GM13977 (cell line): ENCODE measurements at places on chromosomes 7 and 10.
A peak's percentile ranks its signal among the peaks of the same experiment; 100 is the strongest.

DNA sequence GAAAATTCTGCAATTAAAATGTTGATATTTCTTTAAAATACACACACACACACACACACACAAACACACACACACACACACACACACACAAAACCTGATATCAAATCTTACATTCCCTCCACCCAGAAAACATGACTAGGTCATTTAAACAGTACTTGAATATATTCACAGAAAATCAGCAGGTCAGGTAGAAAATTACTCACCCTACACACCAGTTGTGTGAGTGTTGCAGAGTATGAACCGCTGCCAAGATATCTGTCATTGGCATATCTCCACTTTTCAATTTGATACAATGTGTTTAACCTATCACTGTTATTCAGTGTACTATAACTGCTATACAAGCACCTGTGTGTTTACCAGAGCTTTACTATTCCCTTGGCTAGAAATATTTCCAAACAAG is 283.6 kb upstream of the LRRTM3 start:
- DNase-seq: no peak

DNA sequence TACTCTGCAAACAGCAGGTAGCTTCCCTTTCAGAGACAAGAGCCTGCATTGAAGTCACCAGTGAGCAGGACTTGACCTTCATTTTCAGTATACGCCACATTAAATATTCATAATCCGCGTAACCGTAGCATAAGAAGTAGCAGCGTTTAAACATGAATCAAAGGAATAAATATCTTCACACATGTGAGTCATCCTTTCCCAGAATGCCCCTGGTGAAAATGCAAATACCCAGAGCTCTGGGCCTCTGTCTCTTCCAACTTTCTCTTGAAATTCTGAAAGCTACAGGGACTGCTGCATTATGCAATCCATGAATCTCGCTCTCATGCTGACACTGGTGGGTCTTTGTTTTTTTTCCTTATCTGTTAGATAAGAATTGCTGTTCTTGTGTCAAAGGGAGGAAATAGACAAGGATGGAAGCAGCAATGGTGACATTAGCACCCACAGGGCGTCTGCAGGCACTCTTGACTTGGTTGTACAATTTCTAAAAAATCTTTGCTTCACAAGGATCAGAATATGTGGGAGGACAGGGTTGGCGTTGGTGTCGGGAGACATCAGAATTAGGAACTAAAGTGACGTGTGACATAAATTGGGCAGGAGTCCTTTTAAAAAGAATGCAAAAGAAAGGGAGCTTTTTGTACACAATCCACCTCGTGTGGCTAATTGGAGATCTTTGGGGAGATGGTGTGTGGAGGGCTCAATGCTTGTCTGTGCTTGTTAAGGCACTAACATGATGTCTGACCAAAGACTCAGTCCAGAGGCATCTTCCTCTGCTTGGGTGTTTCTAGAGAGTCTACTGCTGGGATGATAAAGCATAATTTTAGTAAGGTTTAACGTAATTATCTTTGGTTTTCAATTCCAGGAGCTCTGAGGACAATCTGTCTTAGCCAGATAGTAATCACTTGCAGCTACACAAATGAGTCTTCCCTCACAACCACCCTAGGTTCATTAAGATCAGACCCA is 390.3 kb downstream of the KCNMA1 start:
- DNase-seq: no peak

GRCh38 chr10:35005868-35006267 is 84.3 kb downstream of the CUL2 start:
- no peak for DNase-seq

- no peak for DNase-seq
These were observed 442.5 kb downstream of the RPS24 start for GRCh38 chr10:78476156-78476555.

GRCh38 chr10:120735773-120736371 is 115.3 kb upstream of the WDR11 start:
- DNase-seq: peak; percentile 38

DNA sequence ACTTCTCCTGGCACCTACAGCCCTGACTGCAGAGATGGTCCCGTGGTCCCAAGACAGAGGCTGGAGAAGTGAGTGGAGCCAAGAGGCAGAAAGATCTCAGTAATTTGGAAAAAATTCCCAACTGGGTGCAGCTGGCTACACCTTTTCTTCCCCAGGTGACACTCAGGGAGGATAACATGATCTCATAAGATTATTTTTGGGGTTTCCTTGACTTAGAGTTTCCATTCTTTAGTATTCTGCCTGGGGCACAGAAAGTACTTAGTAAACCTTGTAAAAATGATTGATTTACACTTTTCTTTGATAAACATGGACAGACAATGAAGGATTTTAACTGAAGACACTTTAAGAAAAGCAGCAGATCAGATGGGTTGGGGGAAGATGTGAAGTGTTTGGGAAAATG is 38.6 kb downstream of the HECW1 start:
- DNase-seq: no peak

DNA sequence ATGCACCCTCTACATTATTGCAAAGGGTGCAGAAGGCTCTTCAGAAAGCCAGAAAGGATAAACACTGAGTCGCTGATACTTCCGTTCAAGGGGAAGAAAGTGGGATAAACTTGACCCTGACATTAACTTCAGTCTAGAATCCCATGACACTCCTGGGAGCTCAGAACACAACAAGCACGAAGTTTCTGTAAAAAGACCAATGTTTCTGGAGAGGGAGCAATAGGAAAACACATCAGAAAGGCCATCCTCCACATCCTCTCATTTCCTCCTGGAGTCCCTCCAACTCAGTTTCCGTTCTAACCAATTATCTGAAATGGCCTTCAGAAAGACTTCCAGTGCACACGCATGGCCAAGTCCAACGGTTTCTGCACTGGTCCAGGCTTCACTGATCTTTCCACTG is 113.5 kb downstream of the SORBS1 start:
- DNase-seq: no peak

GRCh38 chr10:132644527-132645246 is 107.1 kb downstream of the INPP5A start:
- no peak for DNase-seq
